NCI-H1105 (cell line): ENCODE measurements at places on chromosomes 3 and 15.

- DNase-seq: no peak
Measured at GRCh38 chr3:42301446-42302175, 35.6 kb upstream of the CCK start.

DNA sequence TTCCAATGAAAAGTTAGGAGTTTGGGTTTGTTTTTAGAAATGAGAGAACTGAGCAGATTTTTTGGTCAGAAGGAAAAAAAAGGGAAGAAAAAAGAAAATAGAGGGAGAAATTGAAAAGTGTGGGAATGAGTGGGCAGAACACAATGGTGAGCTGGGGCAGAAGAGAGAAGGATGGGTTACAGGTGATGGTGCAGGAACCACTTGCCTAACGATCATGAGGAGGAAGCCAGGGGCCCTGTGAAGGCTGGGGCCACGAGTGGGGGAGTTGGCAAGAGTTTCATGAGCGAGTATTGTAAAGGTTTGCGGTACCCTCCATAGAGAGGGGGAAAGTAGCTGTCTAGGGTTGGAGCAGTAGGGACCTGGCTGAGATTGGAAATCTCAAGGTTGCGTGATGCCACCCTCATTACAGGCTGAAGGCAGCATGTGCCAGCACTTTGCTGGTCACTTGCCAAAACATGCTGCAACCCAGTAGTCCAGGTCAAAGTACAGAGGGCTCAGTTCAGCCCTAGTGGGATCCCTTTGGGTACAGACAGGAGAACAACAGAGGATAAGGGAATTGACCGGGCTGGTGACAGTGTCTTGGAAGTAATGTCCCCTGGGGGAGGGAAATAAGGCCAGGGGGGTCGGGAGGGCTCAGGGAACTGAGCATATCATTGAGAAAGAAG is 6.6 kb downstream of the IVD start:
- DNase-seq: no peak

- no peak for DNase-seq
Measured at GRCh38 chr15:31228980-31229826, 97.4 kb upstream of the KLF13 start.

DNA sequence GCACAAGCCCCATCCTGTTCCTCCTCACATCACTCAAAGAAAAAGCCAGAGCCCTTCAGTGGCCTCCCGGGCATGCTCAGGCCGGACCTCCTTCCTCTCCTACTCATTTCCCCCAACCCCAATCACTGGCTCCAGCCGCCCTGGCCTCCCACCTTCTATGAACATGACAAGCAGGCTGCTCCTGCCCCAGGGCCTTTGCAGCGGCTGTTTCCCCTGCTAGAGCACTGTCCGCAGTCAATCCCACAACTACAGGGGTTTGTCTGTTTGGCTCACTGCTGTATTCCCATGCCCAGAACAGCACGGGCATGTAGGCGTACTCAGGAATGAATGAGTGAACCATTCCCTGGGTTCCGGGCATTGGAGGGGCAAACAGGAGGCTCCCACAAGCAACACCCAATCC is 139.8 kb upstream of the PRR20G start:
- DNase-seq: no peak

DNA sequence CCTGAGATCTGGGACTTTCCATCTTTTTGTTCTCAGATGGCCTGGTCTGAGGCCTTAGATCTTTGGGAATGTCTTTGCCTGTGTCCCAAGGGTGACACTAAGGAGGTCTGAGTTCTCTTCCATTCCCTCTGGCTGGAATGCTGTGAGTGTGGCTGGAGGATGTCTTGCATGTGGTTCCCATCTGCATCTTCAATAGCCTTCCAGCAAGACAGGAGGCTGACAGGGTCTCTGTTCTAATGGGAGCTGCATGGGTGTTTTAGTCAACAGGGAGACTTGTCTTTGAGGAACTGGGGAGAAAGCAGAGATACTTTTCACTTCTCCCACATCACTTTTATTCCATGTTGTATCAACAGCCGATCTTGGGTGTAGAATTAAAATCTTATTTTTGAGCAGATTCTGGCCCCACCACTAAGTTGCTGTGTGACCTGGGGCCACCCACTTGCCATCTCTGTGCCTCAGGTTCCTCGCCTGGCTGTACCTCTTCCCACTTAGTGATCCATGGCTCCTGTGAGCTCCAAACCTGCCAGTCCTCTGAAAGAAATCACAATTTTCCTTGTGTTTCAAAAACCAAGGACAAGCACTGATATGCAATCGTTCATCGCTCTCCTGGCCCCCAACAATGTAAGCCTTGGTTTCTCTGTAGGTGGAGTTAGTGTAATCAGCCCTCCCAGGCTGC is 75.2 kb downstream of the LSM3 start:
- no peak for DNase-seq

DNA sequence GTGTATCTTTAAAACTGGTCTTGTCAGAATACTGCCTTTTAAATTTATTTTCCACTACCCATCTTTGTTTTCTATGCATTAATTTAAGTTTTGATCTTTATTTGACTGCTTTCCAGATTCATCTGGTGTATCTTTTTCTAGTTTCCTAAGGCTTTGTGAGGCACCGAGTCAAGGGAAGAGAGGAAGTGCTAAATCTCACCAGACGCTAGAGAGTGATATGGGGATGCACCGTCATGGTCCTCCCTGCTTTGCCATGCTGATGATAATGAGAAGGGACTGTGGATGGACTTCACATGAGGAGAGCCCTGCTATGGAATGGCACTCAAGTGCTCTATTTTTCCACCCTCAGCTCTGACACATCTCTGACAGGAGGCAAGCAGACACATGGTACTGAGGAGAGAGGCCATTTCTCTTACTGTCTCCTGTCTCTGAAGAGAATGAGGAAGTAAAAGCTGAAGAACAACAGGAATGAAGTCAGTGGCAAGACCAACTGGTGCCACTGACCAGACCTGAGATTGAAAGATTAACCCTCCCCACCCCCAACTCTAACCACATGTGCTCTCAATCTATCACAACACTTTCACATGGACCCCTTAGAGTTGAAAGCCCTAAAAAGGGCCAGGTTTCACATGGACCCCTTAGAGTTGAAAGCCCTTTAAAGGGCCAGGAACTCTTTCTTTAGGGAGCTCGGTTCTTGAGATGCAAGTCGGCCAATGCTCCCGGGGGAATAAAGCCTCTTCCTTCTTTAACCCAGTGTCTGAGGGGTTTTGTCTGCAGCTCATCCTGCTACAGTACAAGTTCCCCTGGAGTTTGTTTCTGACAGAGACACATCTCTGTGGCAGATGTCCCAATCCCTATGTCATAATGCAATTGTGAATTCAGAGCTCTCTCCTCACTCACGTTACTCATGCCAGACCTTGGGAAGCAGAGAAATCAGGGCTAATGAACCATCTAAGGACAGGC is at the start of gene IQCF2:
TSS of gene IQCF2 (plus strand) at position 913 of the 963 bp plus-strand sequence. CDS start 52 bp downstream, outside the sequence.
- DNase-seq: no peak

GRCh38 chr3:100833483-100833882 is 124.2 kb downstream of the TFG start:
- DNase-seq: peak; percentile 40

- no peak for DNase-seq
Measured at GRCh38 chr15:69976366-69976994, 121.2 kb downstream of the TLE3 start.

DNA sequence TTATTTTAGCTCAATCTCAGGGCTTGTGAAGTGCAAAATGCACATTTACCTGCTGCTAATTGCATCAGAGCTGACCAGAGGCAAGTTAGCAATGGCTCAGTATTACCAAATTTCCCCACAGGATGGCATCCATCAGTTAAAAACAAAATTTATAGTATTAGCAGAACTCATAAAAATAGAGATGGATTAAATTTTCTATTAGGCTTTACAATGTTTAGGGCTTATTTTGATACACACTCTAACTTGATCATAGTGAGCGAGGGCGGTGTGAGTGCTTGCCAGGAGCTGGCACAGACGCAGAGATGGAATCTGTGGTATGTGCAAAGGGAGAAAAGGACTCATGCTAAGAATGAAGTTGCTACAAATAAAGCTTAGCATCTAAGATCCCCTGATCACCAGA is 241.0 kb downstream of the NSUN3 start:
- no peak for DNase-seq

GRCh38 chr15:67821784-67822440 is 3.4 kb upstream of the SKOR1 start:
- no peak for DNase-seq

GRCh38 chr15:75836959-75837334 is 6.3 kb upstream of the UBE2Q2 start:
- no peak for DNase-seq

GRCh38 chr3:2452249-2452648 is 353.6 kb downstream of the CNTN4 start:
- DNase-seq: peak; percentile 51

DNA sequence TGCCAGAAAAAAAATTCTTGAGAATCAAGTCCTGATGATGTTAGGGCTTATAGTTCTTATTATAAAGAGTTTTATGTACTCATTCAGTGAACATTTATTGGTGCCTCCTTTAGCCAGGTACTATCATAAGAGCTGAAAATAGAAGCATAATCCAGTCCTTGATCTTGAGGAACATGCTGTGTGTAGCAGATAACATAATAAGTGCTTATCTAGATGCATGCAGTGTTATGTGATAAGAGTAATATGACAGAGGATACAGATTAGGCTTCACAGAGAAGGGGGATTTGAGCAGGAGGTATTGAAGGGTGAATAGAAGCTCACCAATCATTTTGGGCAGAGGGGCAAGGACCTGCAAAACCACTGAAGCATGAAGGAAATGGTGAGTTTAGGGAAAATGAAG is 1.1 kb downstream of the CCR2 start:
- DNase-seq: no peak
